SHP77 treated with DMSO at 0.1 percent for 48 hours (cell line): ENCODE measurements at places on chromosomes 12 and 14.

DNA sequence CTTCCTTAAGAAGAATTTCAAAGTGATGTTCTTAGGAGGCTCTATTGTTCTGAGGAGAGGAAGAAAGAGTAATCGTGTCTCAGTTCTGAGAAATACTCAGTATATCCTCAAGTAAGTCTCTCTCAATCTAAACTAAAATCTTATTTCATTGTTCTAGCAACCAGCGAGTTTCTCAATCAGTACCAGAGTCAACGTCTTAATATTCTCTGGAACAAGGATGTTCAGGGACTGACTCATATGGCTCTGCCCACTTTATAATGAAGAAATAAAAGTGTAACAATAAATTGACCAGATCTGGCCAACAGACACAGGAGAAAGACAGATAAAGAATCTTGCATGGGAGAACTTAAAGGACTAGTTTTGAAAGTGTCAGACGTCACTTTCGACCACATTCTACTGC is 469.8 kb upstream of the FLRT2 start:
- DNase-seq: no peak

DNA sequence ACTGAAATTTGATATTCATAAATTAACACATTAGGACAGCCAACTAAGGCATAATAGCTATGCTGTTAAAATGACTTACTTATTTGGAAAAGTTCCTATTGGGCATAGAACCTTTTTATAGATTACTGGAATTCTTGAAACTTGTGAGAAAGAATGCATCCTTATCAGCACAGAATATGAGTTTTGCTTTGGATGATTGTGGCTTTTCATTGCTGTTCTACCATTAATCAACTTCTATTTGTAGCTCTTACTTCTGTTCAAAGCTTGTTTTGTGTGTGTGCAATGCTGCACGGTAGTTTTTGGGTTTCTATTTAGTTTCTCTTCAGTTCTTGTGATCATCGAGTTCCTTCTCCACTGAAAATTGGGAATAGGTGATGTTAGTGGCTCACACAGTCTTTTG is 152.4 kb upstream of the PELI2 start:
- no peak for DNase-seq

DNA sequence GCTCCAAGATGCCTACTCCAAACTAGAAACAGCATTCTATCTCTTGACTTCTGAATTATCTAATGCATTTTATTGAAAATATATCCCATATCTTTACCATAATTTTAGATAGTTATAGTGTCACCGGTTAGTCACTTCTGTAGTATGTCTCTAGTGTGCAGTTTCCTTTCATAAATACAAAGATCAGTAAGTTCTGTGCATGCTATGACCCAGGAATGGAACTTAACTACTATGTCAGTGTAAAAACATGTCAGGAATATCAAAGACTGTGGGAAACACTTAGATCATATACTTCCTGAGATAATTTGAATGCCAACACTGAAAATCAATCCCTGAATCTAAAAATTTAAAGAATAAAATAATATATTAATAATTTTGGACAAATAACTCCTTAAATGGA is 237.6 kb downstream of the ATXN7L3B start:
- DNase-seq: no peak

GRCh38 chr12:52307836-52308805 is 13.1 kb downstream of the KRT83 start:
- peak; percentile 20 for DNase-seq

GRCh38 chr12:54142114-54142475 is 46.7 kb downstream of the SMUG1 start:
- DNase-seq: no peak

DNA sequence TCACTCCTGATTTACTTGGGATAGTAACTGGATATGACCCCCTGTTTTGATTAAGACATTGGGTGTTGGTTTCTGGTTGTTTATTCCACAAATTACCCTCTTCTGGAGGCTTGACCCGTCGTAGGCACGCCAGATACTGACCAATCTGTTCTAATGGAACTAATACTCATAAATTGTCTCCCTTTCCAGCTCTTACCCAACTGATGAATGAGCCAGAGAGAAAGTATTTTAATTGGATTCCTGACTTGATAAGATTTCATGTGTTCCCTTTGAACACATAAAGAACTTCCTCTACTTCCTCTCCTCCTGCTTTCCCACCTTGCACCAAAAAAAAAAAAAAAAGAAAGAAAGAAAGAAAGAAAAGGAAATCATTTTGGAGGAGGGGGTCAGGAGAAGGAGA is 340.9 kb downstream of the PCNX1 start:
- DNase-seq: no peak

- no peak for DNase-seq
Measured at GRCh38 chr12:22981711-22982110, 356.7 kb downstream of the ETNK1 start.

- DNase-seq: peak; percentile 10
Measured at GRCh38 chr12:104695453-104696148, 238.9 kb downstream of the CHST11 start.

- DNase-seq: peak; percentile 25
Measured at GRCh38 chr12:109679501-109680263, 33.9 kb upstream of the FAM222A start.

GRCh38 chr12:125873016-125873415 is 807.8 kb downstream of the AACS start:
- no peak for DNase-seq

DNA sequence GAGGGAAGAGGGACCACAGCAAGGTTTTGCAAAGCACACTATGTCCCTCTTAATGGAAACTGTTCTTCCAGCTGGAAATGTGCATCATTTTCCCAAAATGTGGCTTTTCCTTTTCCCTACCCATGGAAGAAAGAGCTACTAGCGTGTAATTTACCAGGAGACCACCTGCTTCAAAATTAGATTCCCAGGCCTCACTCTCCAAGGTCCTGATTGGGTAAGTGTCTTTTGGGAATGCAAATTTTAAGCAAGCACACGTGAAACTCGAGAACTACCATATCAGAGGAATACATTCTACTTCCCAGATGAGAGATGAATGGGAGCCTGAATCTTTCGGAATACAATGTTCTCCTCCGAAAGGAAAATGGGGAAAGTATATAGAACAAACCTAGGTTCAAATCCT is 201.6 kb upstream of the NOS1 start:
- DNase-seq: no peak

DNA sequence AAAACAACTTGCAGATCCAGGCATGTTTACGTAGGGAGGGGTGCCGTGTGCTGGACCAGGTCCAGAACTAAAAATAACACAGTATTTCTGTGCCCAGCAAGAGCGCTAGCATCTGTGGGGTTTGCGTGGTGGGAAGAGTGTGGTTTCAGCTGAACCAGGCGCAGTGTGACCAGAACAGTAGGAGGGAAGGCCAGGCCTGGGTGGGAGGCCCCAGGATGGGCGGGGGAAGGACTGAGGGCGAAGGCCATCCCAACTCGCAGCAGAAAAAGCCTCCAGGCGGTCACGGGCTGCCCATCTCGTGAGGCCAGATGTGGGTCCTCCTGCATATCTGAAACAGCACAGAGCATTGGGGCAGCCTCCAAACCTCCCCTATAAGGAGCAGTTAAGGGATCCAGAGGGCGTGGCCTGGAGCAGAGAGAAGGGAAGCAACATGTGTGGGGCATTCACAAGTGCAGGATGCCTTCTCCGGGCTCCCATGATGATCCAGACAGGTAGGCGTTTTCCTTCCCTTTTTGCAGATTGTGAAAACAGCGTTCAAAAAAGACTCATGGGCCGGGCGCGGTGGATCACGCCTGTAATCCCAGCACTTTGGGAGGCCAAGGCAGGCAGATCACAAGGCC is 17.8 kb upstream of the CD9 start:
- DNase-seq: no peak

DNA sequence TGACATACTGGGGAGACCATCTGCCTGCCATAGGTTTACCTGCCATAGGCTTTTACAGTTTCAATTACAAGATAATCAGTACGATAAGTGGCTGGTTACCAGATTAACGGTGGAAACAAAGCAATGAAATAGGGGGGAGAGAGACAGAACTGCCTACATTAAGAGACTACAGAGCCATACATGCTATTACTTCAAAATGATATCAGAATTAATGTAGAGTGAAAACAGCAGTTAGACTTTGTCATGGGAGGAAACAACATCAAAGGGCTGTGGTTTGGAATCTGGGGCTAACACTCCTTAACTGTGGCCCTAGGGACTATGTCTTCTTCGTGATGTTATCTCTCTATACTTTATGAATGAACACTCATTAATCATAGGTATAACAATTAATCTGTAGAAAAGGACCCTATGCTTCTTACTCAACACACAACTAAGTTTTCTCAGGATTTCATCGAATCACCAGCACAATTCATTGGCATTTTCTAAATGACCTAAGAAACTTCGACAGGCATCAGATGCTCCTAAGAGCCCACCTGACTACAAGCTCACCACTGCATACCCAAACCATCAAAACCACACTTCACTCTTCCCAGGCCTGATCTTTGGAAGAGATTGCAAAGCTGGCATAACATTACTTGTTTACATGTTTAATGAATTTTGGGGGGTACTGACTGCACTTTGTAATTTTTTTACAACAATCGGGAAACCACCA is 475.6 kb upstream of the SOX5 start:
- no peak for DNase-seq

- no peak for DNase-seq
Measured at GRCh38 chr12:131735476-131736445, 24.9 kb downstream of the SFSWAP start.

GRCh38 chr14:100384819-100385813 is 62.0 kb downstream of the SLC25A47 start:
- DNase-seq: peak; percentile 37

DNA sequence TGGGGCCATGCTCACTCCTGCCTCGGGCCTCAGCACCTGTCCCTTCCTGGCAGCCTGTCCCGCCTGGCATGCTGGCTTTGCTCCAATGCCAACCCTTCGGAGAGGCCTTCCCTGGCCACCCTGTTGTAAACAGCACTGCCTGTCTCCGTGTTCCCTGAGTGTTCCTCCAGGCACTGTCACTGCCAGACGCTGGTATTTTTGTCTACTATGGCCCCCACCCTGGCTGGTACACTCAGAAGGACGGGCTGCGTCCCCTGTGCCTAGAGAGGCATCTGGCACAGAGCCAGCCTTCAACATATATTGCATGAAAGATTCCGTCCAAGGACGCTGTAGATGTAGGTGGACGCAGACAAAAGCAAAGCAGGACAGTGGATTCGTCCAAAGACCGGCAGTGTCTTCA is 2.7 kb upstream of the ASPG start:
- DNase-seq: no peak
